CD4-positive, alpha-beta T cell (primary cell): ENCODE measurements at places on chromosomes 7 and 10. TPM values are rescaled to one million over a fixed set of nuclear protein-coding genes. Genes with fewer than 3 reads are reported as not detected.

The EPHB6 gene
- total RNA-seq: 50.7 TPM

DNA sequence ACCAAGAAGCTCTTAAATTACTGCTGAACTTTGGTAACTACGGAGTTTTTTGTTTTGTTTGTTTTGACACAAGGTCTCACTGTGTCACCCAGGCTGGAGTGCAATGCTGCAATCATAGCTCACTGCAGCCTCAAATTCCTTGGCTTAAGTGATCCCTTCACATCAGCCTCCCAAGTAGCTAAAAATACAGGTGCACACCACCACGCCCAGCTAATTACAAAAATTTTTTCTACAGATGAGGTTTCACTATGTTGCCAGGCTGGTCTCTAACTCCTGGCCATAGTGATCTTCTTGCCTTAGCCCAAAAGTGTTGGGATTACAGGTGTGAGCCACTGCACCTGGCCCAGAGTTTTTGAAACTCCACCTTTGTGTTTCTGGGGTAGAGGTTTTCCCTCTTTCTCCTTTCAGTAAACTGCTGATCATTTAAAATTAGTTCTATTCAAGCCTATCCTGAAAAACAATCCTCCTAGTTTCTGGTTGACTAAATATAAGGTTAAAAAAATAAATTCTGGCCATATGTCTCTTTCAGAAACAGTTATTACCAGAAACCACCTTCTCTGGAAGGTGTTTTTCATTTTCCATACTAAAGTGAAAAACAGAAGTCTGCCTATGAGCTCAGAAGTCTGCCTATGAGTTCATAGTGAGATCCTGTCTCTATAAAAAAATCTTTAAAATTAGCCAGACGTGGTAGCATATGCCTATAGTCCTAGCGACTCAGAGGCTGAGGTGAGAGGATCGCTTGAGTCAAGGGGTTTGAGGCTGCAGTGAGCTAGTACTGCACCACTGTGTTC, 63.9 kb downstream of the VOPP1 start:
- no peak overlapping the region for H3K4me3 ChIP-seq
- H3K4me1 ChIP-seq: peaks cover 40% of the 10 kb centered on the region
- H3K27me3 ChIP-seq: no peaks in the 10 kb centered on the region
- H3K27ac ChIP-seq: no peak overlapping the region
- peaks cover 35% of the 10 kb centered on the region for H3K36me3 ChIP-seq
- DNase-seq: no peak

The TLL2 gene
- total RNA-seq: not detected

DNA sequence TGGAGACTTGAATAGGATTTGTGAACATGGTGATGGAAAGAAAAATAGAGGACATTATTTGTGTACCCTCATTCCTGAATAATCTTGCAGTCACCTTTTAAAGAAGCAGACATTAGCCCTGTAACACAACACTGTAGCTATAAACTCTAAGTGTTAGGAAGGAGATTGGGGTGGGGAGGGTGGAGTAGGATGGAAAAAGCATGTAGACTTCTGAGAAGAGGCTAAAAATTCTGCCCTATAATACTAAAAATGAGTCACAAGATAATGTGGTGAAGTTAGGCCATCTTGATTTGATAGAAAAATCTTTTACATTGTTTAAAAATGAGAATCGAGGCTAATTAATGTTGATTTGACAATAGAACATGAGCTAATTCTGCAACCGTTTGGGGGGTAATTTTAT, 128.8 kb downstream of the LCOR start:
- no peak overlapping the region for H3K27ac ChIP-seq
- H3K36me3 ChIP-seq: peaks cover 27% of the 10 kb centered on the region
- H3K27me3 ChIP-seq: no peaks in the 10 kb centered on the region
- H3K4me1 ChIP-seq: no peaks in the 10 kb centered on the region

DNA sequence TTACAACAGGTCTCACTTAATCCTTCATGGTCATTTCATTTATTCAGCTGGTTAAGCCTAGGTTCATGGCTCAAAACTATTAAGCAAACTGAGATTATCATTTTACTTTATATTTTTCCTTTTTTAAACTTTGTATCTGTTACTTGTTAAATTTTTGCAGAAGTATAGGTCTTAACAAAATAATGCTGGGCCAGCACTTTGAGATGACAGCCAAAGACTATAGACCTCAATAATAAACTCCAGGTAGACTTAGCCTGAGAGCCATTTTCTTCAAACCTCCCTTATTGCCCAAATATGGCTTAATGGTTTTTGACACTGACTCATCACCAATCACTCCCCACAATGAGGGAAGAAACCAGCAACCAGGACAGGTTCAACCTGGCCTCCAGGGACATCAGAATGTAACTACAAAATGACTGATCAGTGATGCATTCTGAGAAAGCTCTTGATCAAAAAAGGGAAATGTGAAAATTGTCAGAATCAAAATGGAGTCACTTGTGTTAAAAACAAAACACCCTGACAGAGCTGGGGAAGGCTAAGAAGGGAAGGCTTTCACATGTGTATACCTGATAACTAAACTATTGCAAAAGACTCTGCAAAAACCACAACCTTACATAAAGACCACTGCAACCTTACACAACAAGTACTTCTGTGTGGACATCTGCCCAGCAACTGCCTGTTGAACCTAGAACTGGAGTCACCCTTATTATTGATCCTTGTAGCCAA, 2.1 kb upstream of the CCDC126 start:
- H3K36me3 ChIP-seq: no peaks in the 10 kb centered on the region
- no peak overlapping the region for H3K4me3 ChIP-seq
- H3K4me1 ChIP-seq: peaks cover 17% of the 10 kb centered on the region
- no peak overlapping the region for H3K27ac ChIP-seq

DNA sequence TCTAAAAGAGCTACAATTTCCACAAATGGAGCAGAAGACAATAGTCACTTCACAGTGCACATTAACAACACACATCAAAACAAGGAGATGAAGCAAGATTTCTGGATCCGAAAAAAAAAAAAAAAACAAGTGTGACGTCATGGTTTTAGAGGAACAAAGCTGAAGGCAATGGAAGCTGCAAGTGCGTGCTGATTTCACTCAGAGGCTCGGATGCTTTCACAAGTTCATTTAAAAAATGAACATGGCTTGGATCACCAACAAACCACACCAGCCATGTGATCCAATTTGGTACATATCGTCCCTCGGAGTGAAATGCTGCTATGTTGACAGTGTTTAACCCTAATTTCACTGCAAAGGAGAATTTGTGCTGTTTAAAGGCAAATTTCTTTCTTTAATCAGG, 337.0 kb upstream of the PRKCQ start:
- no peak for DNase-seq
- H3K4me3 ChIP-seq: no peak overlapping the region
- peaks cover 8% of the 10 kb centered on the region for H3K4me1 ChIP-seq
- H3K36me3 ChIP-seq: no peaks in the 10 kb centered on the region

The MYPN gene
- not detected for total RNA-seq

DNA sequence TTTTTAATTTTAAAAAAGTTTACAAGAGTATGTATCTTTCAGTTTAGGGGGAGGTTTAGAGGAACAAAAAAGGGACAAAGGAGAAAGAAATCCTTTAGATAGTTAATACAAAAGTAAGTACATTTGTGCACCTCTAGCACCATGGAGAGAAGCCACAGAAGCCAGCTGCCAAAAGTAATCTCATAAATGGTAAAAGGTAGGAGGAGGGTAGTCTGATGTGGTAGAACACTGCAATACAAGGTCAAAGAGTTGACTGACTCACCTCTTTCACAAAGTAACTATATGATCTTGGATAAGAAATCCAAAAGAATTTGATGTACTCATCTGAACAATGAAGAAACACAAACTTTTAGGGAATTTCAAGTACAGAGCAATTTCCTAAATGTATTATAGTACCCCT, 68.1 kb downstream of the CNOT4 start:
- no peaks in the 10 kb centered on the region for H3K27me3 ChIP-seq
- H3K4me1 ChIP-seq: peaks cover 2% of the 10 kb centered on the region
- DNase-seq: no peak
